ENCODE measurements at places on chromosomes 13 and 19. TPM values are rescaled to one million over a fixed set of nuclear protein-coding genes. Genes with fewer than 3 reads are reported as not detected.

- DNase-seq: no peak
- peak overlapping the region; percentile 31 for H3K27ac ChIP-seq
- H3K4me1 ChIP-seq: peaks cover 38% of the 10 kb centered on the region
- no peaks in the 10 kb centered on the region for H3K36me3 ChIP-seq
- H3K4me3 ChIP-seq: no peak overlapping the region
These were observed 69.5 kb downstream of the TNFRSF19 start for GRCh38 chr13:23639674-23640073.

DNA sequence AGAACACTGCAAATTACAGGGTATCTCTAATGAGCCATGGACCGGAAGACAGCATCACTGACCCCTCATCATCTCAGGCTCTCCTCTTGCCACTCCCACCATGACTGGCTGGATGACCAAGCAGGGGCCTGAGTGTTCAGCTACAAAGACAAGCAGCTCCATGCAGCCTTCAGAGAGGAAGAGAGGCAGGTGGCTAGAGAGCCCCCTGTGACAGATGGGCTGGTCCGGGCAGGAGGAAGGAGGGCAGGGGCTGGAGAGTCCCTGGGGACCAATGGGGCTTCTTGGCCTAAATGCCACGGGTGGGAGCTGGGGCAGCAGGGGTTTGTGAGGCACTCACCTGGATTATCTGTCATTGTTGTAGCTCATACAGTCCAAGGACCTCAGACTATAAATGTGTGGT, 12.8 kb upstream of the RASA3 start:
- peak; percentile 46 for DNase-seq
- no peaks in the 10 kb centered on the region for H3K27me3 ChIP-seq

DNA sequence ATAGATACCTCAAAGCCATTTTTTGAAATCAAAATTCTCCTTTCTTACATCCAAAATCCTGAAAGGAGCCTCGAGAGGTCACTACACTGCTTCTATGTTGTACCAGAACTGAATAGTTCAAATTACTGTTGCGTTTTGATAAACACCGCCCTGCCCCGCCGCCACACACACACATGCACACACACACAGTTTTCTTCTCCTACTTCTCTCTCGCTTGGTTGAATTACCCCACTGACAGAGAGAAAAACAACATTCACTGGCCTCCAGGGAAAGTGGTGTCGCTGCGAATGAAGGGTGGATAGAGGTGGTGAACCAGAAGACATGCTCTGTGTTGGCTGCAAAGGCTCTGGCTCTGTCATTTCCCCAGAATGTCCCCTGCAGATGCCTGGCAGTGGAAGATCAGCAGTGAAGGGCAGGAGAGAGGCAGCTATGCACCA, 183.4 kb upstream of the RFC3 start:
- H3K27me3 ChIP-seq: no peaks in the 10 kb centered on the region
- no peaks in the 10 kb centered on the region for H3K36me3 ChIP-seq
- DNase-seq: no peak
- H3K4me3 ChIP-seq: no peak overlapping the region

GRCh38 chr13:39602277-39602613, 748 bp downstream of the LHFPL6 start:
- H3K27me3 ChIP-seq: no peaks in the 10 kb centered on the region
- peak overlapping the region; percentile 88 for H3K4me3 ChIP-seq
- peaks cover 22% of the 10 kb centered on the region for H3K4me1 ChIP-seq
- no peak for DNase-seq
- peak overlapping the region; percentile 91 for H3K27ac ChIP-seq

- no peaks in the 10 kb centered on the region for H3K36me3 ChIP-seq
- H3K4me3 ChIP-seq: peak overlapping the region; percentile 61
- peak overlapping the region; percentile 46 for H3K27ac ChIP-seq
These were observed 441 bp downstream of the GJB2 start for GRCh38 chr13:20192158-20192835.

- H3K4me1 ChIP-seq: no peaks in the 10 kb centered on the region
- no peaks in the 10 kb centered on the region for H3K27me3 ChIP-seq
- H3K36me3 ChIP-seq: no peaks in the 10 kb centered on the region
- H3K4me3 ChIP-seq: no peak overlapping the region
- DNase-seq: no peak
These were observed 69.0 kb upstream of the RFXAP start for GRCh38 chr13:36750046-36750445.

MYO9B gene
- 74.4 TPM for total RNA-seq

GRCh38 chr13:20181188-20181587, 11.6 kb downstream of the GJB2 start:
- DNase-seq: no peak
- peaks cover 16% of the 10 kb centered on the region for H3K27me3 ChIP-seq
- no peak overlapping the region for H3K4me3 ChIP-seq
- peaks cover 11% of the 10 kb centered on the region for H3K4me1 ChIP-seq
- no peaks in the 10 kb centered on the region for H3K36me3 ChIP-seq
- H3K27ac ChIP-seq: no peak overlapping the region

DNA sequence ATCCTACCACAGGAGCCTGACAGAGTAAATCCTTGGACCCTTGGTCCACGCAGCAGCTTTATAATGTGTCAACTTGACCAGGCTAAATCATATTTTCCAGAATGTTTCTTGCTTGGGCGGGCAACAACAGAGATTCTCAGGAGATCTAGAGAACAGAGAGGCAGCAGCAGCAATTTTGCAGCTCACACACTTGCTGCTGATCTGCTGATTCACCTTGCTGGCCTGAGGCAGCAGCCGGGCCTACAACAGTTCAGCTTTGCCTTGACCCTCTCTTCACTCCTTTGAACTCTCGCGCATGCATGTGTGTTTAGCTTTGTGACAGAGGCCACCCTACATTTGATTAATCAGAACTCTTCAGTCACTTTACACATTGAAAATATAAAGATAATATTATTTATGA, 159.3 kb downstream of the UGGT2 start:
- DNase-seq: no peak
- H3K4me3 ChIP-seq: no peak overlapping the region
- no peak overlapping the region for H3K27ac ChIP-seq

DNA sequence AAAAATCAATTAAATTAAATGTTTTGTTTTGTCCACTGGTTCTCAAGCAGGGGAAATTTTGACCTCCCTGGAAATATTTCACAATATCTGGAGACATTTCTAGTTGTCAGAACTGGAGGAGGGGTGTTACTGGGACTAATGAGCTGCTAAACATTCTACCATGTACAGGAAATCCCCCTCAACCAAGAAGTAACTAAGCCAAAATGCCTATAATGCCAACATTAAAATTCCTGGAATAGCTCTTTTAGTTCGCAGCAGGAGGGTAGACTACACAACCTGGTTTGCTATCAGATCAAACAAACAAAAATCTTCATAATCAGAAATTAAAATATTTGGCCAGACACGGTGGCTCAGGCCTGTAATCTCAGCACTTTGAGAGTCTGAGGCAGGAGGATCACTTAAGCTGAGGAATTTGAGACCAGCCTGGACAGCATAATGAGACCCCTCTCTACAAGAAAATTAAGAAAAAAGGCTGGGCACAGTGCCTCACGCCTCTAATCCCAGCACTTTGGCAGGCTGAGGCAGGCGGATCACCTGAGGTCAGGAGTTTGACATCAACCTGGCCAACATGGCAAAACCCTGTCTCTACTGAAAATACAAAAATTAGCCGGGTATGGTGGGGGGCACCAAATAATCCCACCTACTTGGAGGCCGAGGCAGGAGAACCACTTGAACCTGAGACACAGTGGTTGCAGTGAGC, 13.7 kb upstream of the SMARCA4 start:
- DNase-seq: no peak
- H3K27me3 ChIP-seq: no peaks in the 10 kb centered on the region
- H3K36me3 ChIP-seq: no peaks in the 10 kb centered on the region
- peaks cover 15% of the 10 kb centered on the region for H3K4me1 ChIP-seq
- no peak overlapping the region for H3K4me3 ChIP-seq

LGALS14 gene
- not detected for total RNA-seq

DNA sequence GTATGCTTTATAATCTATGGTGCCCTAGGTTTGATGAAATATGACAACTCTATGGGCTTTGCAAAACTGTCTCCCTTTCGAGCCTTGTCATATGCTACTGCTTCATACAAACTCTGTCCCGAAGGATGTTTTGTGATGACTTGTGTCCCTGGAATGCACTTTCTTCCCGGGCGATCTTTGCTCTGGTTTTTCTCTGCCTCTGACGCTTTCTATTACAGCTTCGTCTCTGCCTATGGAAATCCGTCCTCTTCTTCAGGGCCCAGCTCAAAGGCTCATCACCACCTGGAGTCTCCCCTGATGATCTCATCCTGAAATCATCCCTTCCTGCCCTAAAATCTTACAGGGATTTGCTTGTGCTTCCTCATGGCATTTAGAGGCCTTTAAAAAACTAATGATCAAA, 191.5 kb upstream of the KL start:
- H3K27ac ChIP-seq: no peak overlapping the region
- DNase-seq: no peak
- no peak overlapping the region for H3K4me3 ChIP-seq
- no peaks in the 10 kb centered on the region for H3K36me3 ChIP-seq
- H3K27me3 ChIP-seq: no peaks in the 10 kb centered on the region
